ENCODE measurements at places on chromosomes 6 and 20. TPM values are rescaled to one million over a fixed set of nuclear protein-coding genes. Genes with fewer than 3 reads are reported as not detected.

DNA sequence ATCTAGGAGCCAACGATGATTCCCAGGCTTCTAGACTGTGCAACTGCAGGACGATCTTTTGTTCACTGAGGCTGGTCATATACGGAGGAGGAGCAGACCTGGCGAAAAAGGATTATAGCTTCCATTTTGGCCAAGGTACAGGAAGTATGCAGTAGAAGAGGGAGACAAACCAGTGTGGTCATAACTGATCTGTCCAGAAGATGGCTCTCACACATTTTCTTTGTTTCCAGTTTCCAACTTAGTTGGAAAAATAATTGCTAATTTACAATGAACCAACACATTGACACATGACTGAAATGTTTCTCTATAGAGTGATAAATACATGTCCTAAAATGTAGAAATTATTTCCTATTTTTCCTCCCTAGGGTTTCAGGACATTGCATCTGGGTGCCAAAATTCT is 364.1 kb upstream of the BTBD3 start:
- no peak for DNase-seq

DNA sequence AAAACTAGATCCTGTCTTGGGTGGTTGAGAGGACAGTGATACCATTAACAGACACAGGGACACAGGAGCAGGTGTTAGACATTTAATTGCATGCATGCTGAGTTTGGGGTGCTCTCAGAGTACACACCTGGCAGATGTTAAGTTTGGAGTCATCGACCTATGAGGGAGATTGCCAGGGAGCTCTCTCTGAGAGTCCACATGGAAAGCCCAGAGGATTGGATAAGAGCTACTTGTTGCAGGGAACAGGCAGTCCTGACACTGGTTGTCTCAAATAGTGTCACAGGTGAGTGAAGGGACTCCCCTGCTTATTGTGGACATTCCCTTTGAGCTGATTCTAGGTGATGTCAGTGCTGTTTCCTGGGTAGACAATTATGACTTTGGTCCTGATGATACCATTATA is 3.1 kb downstream of the ATRN start:
- no peak for DNase-seq

The DZANK1 gene
- total RNA-seq: 1.7 TPM

The CDK5RAP1 gene
- total RNA-seq: 27.2 TPM
